ENCODE measurements at places on chromosomes 5 and 9.

DNA sequence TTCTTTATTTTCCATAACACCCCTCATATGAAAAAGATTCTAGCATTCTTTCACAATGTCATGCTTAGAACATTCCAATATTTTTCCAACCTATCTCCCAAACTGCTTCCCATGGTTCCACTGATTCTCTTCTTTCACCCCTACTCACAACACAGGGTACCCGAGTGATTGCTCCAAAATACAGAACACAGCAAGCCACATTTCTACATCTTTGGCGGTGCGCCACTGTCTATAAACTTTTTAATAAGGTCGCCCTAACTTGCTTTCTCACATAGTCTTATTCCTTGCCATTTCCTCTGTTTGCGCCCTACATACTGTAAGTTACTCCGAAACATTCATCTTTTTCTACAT, 517.1 kb downstream of the RAB3C start:
- no peak for DNase-seq

GRCh38 chr5:102811972-102812371, 56.9 kb downstream of the PAM start:
- peak; percentile 4 for DNase-seq

DNA sequence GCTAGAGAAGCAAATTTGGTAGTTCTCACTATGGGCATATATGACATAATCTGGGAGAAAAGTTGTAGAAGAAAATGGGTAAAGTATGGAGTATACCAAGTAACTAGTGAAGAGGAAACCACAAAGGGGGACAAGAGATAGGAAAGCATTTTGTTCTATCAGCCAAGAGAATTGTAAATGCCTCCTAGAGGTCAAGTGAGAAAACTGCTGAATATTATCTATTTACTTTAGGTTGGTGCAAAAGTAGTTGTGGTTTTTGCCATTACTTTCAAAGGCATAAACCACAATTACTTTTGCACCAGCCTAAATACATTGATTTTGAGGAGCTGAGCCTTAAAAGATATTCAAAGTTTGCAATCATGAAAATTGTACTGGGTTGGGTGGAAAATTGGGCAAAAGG, 126.7 kb upstream of the GRHPR start:
- no peak for DNase-seq

GRCh38 chr5:62606878-62607277, 28.3 kb downstream of the LRRC70 start:
- no peak for DNase-seq

DNA sequence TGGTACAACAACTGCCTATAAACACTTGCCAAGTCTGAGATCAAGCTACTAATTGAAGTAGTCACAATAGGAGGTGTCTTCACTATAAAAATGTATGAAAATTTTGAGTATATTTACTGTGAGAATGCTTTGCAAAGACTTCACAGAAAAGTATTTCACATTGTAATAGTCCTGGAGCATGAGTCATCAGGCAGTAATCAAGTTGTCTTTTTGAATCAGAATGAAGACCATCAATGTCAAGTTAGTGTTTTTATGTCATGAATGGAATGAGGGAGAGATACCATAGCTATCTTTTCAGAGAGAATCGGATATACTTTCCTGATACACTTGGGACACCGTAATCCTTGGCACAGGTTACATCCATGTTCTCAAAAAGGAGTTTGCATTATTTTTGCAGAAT, 466.9 kb upstream of the ARRDC3 start:
- no peak for DNase-seq

DNA sequence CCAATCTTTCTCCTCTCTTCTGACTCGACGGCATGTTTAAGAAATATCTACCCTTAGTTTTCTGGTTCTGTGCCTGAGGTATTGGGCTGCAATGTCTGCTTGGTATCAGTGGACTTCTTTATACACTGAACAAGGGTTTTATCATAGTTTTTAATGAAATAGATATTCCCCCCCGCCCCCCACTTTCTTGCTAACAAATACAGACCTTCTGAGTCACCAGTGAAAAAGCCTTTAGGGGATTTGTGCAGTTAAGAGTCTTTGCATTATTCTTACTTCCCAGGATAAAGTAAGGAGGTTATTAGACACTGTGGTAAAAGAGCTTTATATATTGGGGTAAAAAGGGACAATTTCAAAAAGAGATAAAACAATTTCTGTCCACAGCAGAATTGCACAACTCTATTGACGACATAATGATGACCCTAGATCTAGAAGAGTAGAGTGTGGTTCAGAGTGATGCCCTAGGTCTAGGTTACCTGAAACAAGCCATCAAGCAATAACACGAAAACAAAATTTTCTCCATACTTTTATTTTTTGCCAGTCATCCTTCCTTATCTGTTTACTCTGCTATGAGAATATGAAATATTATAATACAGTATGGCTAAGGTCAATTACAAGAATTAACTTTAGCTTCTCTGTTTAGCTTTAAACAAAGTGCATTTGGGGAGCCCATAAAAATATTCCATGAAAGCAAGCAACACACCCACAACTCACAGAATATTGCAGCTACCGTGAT, 110.7 kb downstream of the PLK2 start:
- no peak for DNase-seq

DNA sequence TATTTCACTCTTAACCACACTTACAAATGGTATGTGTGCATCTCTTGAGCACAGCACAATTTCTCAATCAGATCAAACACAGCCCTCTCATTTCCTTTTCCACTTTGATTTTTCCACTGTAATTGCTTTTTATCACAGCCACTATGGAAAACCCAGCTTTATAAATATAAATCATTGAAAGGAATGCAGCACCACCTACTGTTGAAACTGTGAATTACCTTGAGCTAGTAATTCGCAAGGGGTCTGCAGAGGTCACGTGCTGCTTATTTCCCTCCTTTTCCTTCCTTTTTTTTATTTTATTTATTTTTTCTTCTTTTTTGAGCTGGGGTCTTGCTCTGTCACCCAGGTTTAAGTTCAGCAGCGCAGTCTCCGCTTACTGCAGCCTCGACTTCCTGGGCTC, 76.9 kb downstream of the CDH6 start:
- DNase-seq = no peak

DNA sequence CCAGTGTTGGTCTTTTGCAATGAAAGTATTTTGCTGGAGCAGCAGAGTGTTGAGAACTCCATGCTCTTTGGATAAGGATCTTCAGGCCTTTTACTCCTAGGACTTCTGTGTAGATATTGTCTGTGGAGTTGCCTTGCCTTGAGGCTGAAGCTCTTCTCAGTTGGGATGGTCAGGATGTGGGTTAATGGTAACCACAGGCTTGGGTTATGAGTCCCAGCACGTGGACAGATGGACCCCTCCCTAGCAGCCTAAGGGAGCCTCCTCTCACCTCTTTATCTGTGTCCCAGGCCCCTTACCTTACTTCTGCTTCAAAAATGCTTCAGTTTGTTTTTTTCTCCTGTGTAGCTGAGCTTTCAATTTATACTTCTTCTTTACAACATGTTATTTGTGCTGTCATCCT, 109.9 kb downstream of the MEGF10 start:
- no peak for DNase-seq

- DNase-seq = no peak
Measured at GRCh38 chr9:130490981-130491380, 46.2 kb downstream of the ASS1 start.

DNA sequence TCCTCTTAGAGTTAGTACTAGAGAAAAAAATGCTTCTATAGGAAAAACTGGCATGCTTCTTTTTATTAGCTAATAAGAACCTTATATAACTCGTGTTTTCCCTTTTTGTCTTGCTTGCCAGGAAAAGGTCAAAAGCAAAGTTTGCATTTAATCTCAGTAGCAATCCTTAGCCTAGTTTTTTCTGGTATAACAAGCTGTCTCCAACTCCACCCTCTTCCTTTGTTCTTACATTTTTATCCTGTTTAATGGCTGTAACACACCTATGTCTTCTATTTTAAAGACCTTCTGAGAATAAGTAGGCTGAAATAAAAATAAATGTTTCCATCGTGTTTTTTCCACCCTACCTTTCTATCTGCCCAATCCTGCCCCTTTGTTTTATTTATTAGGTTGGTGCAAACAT, 158.3 kb downstream of the SNCAIP start:
- no peak for DNase-seq

- DNase-seq = no peak
Measured at GRCh38 chr5:159775890-159776289, 140.4 kb upstream of the ADRA1B start.

DNA sequence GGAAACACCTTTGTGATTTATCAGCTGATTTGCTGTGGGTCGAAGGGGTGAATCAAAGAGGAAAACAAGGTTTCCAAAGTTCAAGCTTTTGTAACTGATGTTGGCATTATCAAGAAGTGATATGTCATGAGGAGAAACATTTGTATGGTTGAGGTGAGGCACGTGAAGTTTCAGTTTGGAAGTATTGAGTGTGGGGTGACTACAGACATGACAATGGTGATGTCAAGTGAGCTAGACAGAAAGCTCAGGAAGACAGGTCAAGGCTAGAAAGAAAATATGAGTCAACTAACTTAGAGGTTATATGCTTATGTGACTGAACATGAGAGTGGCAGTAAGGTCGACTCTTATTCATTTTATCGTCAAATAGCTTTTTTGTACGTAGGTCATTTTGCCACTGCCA, 99.1 kb downstream of the RAB3C start:
- DNase-seq = peak; percentile 29

GRCh38 chr9:72997387-72997995, 44.6 kb upstream of the ALDH1A1 start:
- DNase-seq = no peak

DNA sequence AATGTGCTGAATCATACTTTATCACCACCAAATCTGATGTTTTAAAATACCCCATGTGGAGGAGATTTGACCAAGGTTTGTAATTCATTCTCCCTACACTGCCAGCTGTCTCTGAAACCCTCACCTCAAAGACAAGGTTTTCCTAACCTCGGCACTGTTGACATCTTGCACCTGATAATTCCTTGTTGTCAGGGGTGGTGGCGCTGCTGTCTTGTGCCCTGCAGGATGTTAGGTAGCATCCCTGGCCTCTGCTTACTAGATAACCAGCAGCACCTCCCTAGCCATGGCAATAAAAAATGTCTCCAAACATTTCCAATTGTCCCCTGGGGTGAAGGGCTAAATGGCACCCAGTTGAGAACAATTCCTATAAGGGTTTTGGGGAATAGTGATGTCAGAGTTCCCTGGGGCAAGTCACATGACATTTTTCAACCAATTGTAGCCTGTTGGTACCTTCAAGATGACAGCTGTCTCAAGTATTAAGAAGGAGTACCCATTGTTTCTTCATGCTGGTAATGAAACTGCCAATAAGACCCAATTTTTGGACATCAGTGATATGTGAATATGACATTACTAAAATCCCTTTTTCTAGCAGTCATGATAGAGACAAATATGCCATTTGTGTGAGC, 160.6 kb upstream of the PLCXD3 start:
- DNase-seq = no peak

GRCh38 chr5:171351536-171352073, 36.0 kb upstream of the NPM1 start:
- DNase-seq = no peak

GRCh38 chr5:78504704-78505677, 143.6 kb downstream of the LHFPL2 start:
- no peak for DNase-seq

- no peak for DNase-seq
Measured at GRCh38 chr9:253539-253938, 38.9 kb downstream of the DOCK8 start.

DNA sequence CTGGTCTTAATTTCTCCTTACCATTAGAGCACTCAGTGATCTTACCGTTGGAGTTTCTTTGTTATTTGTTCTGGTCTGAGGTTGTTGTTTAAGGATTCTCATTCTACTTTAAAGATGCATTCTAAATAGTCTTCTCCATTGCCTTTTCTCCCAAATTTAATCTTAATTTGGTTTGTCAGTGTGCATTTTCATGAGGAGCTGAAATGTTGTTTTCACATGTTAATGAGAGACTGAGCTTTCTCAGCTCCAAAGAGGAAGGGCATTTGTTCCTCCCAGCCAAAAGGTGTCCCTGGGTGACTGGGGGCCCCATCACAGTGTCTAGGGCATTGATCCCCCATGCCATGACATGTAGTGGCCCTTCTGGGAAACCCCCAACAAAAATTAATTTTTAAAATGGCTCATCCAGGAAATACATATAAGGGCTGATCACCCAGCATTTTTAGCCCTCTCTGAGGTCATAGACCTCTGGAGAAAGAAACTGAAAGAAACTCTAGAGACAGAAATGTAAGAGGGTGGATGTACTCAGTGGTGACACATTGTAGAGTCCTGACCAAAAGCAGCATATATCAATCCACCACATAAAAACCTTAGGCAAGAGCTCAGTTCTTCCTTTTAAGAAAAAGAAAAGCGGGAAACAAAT, 240.4 kb upstream of the RAI14 start:
- no peak for DNase-seq

- DNase-seq = no peak
Measured at GRCh38 chr5:75612226-75612569, 945 bp downstream of the ANKDD1B start.

DNA sequence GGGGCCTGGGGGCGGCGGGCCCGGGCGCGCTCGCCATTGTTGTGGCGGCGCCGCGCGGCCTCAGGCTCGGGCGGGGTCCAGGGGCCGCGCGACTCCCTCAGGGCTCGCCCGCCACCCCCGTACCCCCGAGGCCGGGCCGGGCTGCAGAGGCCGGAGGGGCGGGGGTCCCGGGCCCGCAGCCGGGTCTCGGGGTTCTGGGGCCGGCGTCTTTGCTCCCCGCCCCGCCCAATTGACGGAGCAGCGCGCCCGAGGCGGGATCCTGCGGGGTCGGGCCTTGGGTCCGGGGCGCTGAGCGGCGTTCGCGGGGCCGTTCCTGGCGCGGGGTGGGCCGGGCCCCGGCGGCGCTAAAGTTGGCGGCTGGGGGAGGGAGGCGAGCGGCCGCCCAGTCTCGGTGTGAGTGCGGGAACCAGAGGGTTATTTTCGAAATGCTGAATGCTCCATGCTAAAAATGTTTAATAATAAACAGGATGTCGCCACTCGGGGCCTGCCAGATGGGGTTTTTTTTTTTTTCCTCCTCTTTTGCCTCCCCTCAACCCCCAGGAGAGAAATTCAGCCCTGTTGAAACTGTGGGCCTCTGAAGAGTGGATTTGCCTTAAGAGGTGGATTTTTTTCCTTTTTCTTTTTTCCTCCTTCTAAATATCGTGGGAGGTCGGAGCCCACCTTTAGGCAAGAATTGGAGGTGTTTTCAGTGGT, 724 bp downstream of the PRRC2B start:
- DNase-seq = no peak

DNA sequence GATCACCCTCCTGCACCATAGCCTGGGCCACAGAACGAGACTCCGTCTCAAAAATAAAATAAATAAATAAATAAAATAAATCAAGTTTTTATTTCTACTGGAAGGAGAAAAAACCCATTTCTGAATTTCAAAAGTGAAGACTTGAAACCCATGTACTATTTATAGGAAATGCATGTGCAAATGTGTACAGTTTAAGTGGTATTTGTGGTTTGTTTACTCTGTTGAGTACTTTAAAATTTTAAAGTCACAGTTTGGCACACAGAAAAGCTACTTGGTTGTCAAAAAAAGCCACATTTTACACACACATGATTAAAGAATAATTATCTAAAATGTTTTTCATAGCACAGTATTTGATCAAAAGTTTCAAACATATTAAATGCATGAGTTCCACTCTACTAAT, 43.6 kb downstream of the NR3C1 start:
- no peak for DNase-seq

- no peak for DNase-seq
Measured at GRCh38 chr9:124420991-124421543, 5.8 kb upstream of the PSMB7 start.

Measured in activated CD4-positive, alpha-beta T cell treated with anti-CD3 and anti-CD28 coated beads, Interleukin-2, Interleukin-4, amounts not matched to agents 100 ng/mL and 50 ng/mL, durations not matched to agents 16 hours and 8 hours (primary cell).